ENCODE measurements at places on chromosomes 1 and 21. TPM values are rescaled to one million over a fixed set of nuclear protein-coding genes. Genes with fewer than 3 reads are reported as not detected.
A peak's percentile ranks its signal among the peaks of the same experiment; 100 is the strongest.

- H3K27ac ChIP-seq, result no peak overlapping the region
- H3K4me3 ChIP-seq, result no peak overlapping the region
- no peaks in the 10 kb centered on the region for H3K4me1 ChIP-seq
- peaks cover 6% of the 10 kb centered on the region for H3K36me3 ChIP-seq
Measured at GRCh38 chr1:10652626-10653025, 143.8 kb downstream of the CASZ1 start.

DNA sequence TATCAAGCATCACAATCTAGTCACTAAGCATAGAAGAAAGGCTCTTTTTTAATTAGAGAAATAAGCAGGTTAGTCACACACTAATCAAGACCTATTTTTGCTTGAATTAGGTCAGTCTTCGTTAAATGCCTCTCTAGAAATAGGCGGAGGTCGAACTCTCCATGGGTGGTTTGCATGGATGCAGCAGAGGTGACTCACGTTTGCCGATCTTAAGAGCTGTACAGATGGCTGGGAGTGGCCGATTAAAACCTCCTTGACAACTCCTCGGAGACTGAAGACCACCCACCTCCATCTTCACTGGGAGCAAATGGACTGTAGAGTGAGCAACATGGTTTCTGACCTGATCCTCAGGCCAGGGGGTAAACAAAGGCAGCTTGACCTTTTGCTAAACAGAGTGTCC, 249.3 kb downstream of the ZNF648 start:
- no peak for DNase-seq
- no peaks in the 10 kb centered on the region for H3K4me1 ChIP-seq
- H3K4me3 ChIP-seq, result no peak overlapping the region
- no peaks in the 10 kb centered on the region for H3K27me3 ChIP-seq

TCHHL1 gene
- not detected for total RNA-seq

- no peaks in the 10 kb centered on the region for H3K27me3 ChIP-seq
- H3K27ac ChIP-seq, result no peak overlapping the region
- H3K4me3 ChIP-seq, result no peak overlapping the region
Measured at GRCh38 chr1:197180252-197180878, 33.9 kb upstream of the ASPM start.

GRCh38 chr1:72281637-72282270, 585 bp downstream of the NEGR1 start:
- no peak overlapping the region for H3K27ac ChIP-seq
- H3K4me1 ChIP-seq, result peaks cover 10% of the 10 kb centered on the region
- H3K36me3 ChIP-seq, result no peaks in the 10 kb centered on the region
- H3K27me3 ChIP-seq, result peaks cover 9% of the 10 kb centered on the region
- DNase-seq, result no peak
- peak overlapping the region; percentile 53 for H3K4me3 ChIP-seq

GRCh38 chr1:7398982-7399381, 372.1 kb upstream of the VAMP3 start:
- H3K27ac ChIP-seq, result no peak overlapping the region
- H3K4me1 ChIP-seq, result no peaks in the 10 kb centered on the region
- no peak overlapping the region for H3K4me3 ChIP-seq
- H3K36me3 ChIP-seq, result no peaks in the 10 kb centered on the region
- no peak for DNase-seq
- no peaks in the 10 kb centered on the region for H3K27me3 ChIP-seq

CLEC20A gene
- total RNA-seq, result not detected

LACTBL1 gene
- not detected for total RNA-seq

- peaks cover 37% of the 10 kb centered on the region for H3K36me3 ChIP-seq
- no peak for DNase-seq
- no peaks in the 10 kb centered on the region for H3K4me1 ChIP-seq
Measured at GRCh38 chr1:150507912-150508864, at the start of gene ECM1. Gene ECM1 (plus strand): TSS chr1:150508109. CDS start chr1:150508210, 101 bp downstream.

DNA sequence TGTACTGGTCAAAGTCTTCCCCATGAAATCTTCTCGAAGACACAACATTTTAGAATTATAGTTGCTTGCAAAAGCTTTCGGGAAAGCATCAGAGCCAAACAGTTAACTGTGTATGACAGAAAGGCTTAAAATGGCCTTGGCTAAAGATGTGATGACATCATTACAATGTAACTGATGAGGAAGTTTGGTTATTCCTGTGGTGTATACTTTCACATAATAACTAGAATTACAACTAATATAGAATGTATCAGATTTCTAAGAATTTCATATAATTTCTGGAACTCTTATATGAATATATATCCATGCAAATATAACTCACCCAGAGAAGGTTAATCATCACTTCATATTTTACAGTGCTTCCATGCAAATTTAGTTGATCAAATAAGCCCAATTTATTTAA, 8.4 kb downstream of the TP73 start:
- no peaks in the 10 kb centered on the region for H3K36me3 ChIP-seq
- H3K4me3 ChIP-seq, result no peak overlapping the region
- H3K4me1 ChIP-seq, result no peaks in the 10 kb centered on the region
- H3K27me3 ChIP-seq, result peaks cover 17% of the 10 kb centered on the region

DNA sequence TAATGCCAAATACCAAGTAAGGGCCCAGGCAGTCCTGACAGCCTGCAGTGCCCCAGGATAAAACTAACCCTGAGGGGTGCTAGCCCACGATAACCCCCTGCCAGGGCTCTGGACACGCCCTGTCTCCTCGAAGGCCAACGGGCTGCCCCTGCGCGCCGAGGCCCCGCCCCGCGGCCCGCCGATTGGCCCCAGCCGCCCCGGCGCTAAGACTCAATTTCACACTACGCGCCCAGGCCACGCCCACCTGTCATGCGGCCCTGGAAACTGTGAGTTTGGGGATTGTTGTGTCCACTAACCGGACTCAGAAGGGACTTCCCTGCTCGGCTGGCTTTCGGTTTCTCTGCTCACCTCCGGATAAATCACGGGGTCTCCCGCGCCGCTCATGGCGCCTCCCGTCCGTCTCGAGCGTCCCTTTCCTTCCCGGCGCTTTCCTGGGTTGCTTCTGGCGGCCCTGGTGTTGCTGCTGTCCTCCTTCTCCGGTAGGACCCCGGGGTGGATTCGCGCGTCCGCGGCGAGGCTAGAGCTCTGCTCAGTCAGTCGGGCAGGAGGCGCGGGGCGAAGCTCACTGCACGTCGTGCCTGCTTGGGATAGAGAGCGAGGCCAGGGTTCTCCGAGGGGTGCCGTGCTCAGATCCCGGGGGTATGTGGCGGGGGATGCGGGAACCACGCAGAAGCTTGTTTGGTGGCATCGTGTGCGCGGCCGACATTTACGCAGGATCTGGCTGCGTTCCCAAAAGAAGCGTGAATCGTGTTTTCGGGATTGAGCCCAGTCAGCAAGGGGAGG, at the start of gene CR1L:
CR1L (plus strand) TSS at position 282 of the 783 bp plus-strand sequence; CDS start at position 383, 101 bp downstream.
- DNase-seq, result peak; percentile 44
- no peaks in the 10 kb centered on the region for H3K36me3 ChIP-seq
- peaks cover 10% of the 10 kb centered on the region for H3K4me1 ChIP-seq
- peak within 1 kb of the TSS; percentile 62 for H3K4me3 ChIP-seq

DNA sequence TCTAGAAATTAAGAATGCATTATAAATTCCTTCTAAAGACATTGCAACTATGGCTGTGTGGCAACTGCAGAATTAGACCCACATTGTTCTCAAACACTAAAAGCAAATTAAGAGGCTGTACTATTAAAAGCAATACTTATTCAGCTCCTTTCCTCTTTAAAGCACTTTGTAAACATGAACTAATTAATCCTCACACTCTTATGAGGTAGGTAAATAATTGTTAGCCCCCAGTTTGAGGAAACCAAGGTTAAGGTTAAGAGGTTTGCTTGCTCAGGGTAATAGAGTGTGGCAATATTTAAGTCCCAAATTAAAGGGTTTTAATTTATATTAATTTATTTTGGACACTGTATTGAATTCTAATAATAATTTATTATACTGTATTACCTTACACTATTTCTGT, 553.8 kb downstream of the LRRIQ3 start:
- H3K27me3 ChIP-seq, result no peaks in the 10 kb centered on the region
- no peaks in the 10 kb centered on the region for H3K4me1 ChIP-seq
- H3K4me3 ChIP-seq, result no peak overlapping the region
- no peak overlapping the region for H3K27ac ChIP-seq

EPS8L3 gene
- total RNA-seq, result not detected

MAP10 gene
- total RNA-seq, result 1.2 TPM

- H3K27me3 ChIP-seq, result no peaks in the 10 kb centered on the region
- no peak overlapping the region for H3K4me3 ChIP-seq
- H3K4me1 ChIP-seq, result no peaks in the 10 kb centered on the region
- no peaks in the 10 kb centered on the region for H3K36me3 ChIP-seq
Measured at GRCh38 chr1:236082526-236082925, 17.6 kb upstream of the NID1 start.

DNA sequence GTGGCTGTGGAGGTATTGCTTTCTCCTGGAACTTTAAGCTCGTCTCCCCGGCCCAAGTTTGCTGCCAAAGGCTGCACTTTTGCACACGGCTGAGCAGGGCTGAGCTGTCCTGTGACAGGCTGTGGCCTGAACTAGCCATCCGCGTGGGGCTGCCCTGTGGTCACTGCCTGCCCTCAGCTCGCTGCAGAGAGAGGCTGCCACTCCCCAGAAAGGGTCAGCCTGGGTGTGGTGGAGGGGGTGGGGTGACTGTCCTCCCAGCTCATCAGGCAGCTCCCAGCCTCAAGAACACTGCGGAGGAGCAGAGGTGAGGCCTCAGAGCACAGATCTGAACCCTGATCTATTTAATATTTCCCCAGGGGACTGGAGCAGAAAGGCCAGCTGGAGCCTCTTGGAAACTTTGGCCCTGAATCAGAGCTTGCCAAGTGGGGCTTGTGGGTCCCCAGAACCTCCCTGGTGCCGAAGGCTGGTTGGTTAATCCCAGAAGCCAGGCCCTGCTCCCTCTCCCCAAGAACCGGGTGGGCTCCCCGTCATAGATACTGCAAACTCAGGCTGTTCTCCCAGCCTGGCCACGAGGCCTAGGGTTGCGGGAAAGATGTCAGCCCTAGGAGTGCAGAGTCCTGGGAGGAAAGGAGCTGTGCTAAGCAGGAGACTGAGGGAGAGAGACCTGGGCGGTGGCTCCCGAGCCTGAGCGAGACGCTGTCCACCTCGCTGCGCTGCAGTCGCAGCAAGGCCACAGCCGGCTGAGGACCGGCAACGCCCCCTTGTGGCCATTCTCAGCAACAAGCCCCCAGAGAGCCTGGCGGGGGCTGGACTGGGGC, 125.1 kb upstream of the IPO9 start:
- H3K4me3 ChIP-seq, result no peak overlapping the region
- peak; percentile 46 for DNase-seq
- no peak overlapping the region for H3K27ac ChIP-seq
- H3K4me1 ChIP-seq, result no peaks in the 10 kb centered on the region

DNA sequence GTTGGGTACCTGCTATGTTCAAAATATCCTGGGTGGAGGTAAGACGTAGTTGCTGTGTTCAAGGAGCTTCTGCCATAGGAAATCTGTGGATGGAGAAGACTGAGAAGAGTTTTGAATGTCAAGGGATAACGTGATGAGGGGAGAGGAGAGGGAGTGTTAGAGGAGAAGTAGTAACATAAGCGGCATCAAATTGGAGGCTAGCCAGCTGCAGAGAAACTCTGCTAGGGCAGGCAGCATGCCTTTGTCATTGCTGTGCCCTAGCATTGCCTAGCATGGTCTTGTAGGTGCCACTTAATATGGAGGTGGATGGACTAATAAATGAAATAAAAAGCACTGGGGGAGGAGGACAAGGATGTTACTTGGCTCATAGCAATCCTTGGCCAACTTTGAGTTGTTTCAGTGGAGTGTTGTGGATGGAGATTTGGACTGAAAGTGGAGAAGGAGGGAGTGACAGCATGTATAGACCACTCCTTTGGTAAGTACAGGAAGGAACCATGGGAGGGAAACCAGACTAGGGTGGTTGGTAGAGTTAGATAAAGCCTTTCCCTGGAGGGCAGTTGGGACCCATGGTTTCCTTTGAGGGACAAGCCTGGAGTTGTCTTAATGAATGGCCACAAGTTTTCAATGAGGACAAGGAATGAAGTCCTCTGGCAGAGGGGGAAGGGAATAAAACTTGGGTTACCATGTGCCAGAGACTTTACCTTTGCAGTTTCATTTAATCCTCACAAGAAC, 6.3 kb downstream of the VANGL1 start:
- H3K4me1 ChIP-seq, result peaks cover 3% of the 10 kb centered on the region
- no peaks in the 10 kb centered on the region for H3K27me3 ChIP-seq
- no peak overlapping the region for H3K4me3 ChIP-seq
- DNase-seq, result no peak

EVA1C gene
- 11.1 TPM for total RNA-seq

ATG4C gene
- total RNA-seq, result 4.2 TPM

AADACL4 gene
- total RNA-seq, result not detected

TEDDM1 gene
- total RNA-seq, result not detected

DNA sequence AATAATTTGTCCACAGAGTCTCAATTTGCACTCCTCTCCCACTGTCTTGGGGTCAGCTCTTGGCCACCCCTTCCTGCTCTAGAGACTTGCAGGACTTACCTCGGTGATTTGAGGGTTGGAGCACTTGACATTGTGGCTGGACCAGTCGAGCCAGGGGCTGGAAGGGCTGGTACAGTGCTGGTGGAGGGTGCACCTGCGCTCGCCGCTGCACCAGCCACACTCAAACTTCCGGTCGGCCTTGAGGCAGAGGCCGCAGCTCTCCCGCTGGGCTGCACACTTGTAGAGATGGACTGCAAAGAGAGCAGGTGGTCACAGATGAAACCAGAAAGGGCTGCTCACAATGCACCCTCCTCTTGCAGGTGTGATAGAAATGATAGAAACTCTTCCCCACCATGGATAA, 165.0 kb downstream of the PLXNA2 start:
- H3K27ac ChIP-seq, result no peak overlapping the region
- H3K4me3 ChIP-seq, result no peak overlapping the region
- H3K27me3 ChIP-seq, result no peaks in the 10 kb centered on the region
- no peaks in the 10 kb centered on the region for H3K4me1 ChIP-seq
- no peaks in the 10 kb centered on the region for H3K36me3 ChIP-seq

DNA sequence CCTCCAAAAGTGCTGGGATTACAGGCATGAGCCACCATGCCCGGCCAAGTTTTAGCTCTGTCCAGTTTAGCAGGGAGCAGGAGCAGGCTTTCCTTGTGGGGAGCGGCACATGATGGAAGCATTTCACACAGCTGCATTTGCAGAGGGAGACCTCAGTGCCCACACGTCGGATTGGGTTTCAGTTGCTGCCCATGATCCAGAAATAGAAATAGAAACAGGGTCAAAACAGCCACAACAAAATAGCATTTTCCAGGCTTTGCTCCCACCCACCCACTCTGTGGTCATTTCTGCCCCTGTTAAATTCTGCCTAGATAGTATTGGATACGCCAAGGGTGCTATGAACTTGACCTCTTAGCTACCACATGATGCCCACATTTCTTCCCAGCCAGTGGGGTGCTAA, 128.4 kb downstream of the CNIH3 start:
- H3K4me3 ChIP-seq, result no peak overlapping the region
- H3K27ac ChIP-seq, result no peak overlapping the region
- no peaks in the 10 kb centered on the region for H3K27me3 ChIP-seq
- H3K36me3 ChIP-seq, result no peaks in the 10 kb centered on the region
- peaks cover 4% of the 10 kb centered on the region for H3K4me1 ChIP-seq
- DNase-seq, result no peak

DNA sequence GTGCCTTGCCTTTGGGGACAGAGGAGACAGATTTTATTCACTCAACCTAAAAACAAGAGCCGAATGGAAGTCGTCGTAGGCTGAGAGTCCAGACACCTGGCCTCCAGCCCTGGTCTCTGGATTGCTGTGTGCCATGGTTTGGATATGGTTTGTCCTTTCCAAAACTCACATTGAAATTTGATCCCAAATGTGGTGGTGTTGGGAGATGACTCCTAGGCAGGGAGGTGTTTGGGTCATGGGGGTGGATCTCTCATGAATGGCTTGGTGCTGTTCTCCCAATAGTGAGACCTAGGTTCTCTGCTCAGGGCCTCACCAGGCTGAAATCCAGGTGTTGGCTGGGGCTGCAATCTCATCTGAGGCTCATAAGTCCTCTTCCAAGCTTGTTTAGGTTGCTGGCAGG, 75.5 kb downstream of the FOXD2 start:
- peaks cover 6% of the 10 kb centered on the region for H3K4me1 ChIP-seq
- H3K4me3 ChIP-seq, result no peak overlapping the region
- H3K27me3 ChIP-seq, result peaks cover 43% of the 10 kb centered on the region
- H3K27ac ChIP-seq, result no peak overlapping the region
